ENCODE measurements at places on chromosomes 7 and 10.

GRCh38 chr10:11742009-11742778, at the start of gene ECHDC3:
Gene ECHDC3, plus strand, starts transcription at chr10:11742382. Its CDS starts 195 bp downstream, at chr10:11742577.
- no peak for DNase-seq

- no peak for DNase-seq
Observed at GRCh38 chr7:134514106-134514505, 13.3 kb upstream of the AKR1B10 start.

- no peak for DNase-seq
Observed at GRCh38 chr7:27145165-27145913, 1.9 kb upstream of the HOXA5 start.

GRCh38 chr10:118720685-118721538, 33.9 kb downstream of the CACUL1 start:
- no peak for DNase-seq

GRCh38 chr7:82559193-82559805, 115.7 kb upstream of the CACNA2D1 start:
- DNase-seq = no peak

DNA sequence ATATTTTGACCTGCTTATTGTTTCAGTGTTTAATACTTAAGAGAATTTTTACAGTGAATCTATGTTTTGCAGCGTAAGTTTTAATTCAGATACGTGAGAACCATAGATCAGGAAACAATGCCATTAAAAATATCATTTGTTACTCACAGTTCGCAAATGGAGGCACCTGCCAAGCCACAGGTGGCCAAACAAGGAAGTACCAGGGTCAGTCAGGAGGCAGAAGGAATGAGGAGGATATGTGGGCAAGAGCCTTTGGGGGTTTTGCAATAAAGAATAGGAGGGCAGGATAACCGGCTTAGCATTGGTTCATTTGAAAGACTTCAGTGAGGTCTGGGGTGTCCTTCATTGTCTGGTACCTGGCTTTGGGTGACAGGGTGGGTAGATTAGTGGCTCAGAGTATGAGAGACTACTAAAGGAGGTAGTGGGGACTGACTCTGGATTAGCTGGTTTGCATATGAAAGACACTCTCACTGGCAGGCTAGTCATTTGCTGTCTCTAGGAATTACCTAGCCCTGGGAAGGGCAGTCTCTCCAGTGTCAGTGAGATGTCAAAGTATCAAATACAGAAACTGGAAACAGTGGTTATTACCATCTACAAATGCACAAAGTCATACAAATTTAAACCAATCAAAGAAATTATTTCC, 132.2 kb upstream of the CAV2 start:
- no peak for DNase-seq

DNA sequence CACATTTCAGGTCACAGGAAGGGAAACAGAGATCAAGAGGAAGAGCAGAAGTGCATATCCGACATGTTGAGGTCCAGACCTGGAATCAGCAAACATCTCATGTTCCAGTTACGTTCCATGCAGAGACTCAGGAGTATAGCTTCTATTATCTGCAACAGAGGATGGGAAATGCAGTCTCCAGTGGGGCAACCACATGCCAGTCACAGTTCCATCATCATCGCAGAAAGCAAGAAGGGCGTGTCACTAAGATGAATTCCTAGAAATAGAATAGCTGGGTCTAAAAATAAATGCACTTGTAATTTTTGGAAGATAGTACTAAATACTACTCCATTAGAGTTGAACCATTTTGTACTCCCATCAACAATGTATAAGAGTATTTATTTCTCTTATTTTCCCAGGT, 133.2 kb upstream of the MDFIC start:
- no peak for DNase-seq

- DNase-seq = no peak
Observed at GRCh38 chr10:57818522-57818921, 449.2 kb downstream of the IPMK start.

GRCh38 chr7:85829817-85830432, 643.1 kb upstream of the SEMA3D start:
- no peak for DNase-seq

DNA sequence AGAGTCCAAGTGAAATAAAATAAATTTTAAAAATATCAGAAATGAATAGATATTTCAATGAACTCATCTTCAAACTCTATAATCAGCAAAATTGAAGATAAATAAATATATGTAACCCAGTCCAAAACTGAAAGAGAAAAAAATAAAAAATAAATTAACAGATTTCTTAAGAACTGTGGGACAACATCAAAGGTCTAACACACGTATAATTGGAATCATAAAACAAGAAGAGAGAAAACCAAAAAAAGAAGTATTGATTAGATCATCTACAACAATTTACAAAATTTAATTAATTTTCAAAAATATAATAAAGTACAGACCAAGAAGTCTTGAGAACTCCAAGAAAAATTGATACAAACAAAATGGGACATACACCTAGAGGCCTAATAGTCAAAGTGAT, 625.8 kb upstream of the SORCS1 start:
- DNase-seq = no peak

DNA sequence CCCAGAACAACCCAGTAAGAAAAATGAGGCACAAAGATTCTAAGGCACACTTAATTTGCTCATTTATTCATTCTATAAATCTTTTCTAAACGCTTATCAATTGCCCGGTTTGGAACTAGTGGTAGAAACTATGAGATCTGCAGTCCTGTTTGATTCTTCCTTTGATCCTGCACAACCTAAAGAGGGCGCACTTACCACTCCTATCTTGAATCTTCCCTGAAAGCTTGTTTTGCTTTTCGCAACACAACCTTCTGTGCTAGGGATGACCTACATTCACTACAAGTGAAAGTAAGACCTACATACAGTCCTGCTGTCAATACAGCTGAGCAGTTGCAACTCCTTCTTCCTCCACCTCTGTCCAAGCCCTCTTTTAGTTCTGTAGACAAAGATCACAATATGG, 12.6 kb upstream of the ARL4A start:
- DNase-seq = no peak

GRCh38 chr7:17340655-17341054, 42.2 kb downstream of the AHR start:
- DNase-seq = no peak

GRCh38 chr7:46741181-46741580, 820.1 kb upstream of the IGFBP3 start:
- no peak for DNase-seq

DNA sequence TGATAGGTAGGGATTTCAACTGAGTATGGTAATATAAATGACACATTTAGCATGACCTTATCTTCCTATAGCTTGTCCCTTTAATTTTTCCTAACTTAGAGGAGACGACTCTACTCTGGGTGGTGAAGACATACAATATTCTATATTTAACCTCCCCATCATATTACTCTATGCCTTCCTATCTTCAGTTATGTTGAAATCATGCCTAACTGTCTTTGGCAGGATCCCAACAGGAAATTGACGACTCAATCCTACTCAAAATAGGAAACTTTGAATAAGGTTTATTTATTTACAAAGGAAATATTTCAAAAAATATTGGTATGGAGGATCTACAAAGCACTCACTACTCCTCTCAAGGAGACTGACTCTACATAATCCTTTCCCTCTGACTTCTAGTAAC, 24.1 kb upstream of the SEMA3A start:
- no peak for DNase-seq

DNA sequence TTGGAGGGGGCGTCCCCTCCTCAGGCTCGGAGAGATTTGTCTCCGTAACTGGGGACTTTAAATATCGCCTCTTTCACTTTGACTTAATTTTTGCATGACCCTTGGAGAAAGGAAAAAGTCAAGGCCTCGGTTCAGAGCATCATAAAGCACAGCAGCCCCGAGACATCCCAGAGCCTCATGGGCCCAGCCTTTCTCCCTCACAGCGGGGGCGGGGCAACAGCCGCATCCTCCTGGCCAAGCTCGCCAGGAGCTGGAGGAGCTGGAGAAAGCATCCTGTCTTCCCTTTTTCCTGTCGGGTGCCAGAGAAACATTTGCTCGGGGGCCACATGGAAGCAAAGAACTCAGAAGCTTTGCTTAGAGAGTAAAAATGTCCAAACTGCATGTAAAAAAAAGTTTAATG, 43.6 kb upstream of the DPYSL4 start:
- DNase-seq = no peak

DNA sequence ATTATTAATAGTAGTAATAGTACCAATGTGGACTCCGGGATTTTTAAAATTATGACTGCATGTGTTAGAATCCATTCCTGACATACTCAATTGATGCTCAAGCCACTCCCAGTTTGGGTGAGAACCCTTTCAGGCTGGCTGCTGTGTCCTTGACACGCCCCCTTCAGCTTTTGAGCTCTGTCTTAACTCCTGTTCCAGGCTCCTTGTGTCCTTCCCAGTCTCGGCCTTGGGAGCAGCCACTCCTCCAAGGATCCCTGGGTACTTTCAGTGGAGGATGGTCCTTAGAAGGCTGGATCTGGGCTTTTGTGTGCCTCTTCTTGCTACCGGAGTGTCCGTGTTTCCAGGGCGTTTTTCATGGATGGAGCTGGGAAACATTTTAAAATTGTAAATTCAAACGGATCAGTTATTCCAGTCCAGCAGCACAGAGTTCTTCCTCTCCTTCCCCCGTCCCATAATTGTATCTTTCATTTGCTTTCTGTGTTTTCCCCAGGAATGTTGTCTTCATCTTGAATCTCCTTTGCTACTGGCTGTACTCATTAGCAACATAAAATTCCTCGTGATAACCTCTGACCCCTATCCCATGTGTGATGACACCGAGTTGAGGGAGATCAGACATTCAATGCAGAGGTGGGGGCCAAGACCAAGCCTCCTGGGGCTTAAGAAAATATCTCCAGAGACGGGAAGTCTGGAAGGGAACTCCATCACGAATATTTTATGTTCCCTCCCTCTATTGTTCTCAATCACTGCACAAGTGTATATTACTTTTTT, 40.0 kb upstream of the PFKFB3 start:
- no peak for DNase-seq

DNA sequence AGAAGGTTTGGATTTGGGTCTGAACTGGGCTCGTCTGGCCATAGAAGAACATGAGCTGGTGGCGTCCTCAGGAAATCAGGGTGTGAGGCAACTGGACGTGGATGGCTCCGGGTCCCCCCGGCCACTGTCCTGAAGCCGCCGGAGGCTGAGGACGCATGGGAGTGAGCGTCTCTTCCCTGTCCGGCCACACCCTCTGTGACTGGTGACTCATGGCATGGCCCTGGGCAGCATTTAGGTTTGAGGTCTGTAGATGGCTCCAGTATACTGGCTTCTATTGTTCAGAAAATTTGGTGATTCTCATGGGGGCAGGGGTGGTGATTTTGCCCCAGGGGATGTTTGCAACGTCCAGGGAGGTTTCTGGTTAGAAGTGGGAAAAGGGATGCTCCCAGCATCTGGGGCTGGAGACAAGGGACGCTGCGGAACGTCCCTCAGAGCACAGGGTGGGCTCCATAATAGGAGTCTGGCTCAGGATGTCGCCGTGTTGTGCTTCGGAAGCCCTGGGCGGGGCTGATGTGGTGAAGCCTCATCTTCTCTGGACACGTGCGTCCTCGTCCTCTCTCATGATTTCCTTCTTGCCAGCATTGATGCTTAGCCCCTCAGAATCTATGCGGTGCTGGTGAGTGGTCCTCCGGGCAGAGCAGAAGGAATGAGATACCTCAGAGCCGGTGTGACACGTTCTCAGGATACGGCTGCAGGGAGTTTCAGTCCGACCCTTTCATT, 49.9 kb downstream of the PITRM1 start:
- no peak for DNase-seq

GRCh38 chr10:118452098-118452497, 110.0 kb upstream of the FAM204A start:
- DNase-seq = no peak

DNA sequence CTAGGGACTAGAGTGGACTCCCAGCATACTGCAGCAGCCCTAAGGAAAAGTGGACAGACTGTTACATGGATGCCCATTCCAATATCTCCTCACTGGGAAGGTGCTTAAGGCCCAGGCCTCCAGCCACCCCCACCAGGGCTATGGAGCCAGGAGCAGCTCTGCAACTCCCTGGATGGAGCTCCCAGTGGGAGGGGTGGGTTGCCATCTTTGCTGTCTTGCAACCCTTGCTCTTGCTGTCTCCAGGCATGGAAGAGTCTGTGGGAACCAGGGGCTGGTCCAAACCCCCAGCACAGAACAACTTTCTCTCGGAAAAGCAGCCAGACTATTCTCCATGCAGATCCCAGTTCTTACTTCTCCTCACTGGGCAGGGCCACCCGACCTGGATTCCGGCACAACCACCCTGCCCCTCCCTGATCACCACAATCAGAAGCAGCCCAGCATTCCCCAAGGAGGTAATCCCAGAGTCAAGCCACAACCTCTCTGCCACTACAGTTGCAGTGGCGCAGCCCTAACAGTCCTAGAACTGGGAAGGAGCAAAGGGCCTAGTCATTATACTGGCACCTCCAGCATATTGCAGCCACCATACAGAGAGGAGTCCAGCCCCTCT, 41.8 kb upstream of the ZNF488 start:
- DNase-seq = no peak

DNA sequence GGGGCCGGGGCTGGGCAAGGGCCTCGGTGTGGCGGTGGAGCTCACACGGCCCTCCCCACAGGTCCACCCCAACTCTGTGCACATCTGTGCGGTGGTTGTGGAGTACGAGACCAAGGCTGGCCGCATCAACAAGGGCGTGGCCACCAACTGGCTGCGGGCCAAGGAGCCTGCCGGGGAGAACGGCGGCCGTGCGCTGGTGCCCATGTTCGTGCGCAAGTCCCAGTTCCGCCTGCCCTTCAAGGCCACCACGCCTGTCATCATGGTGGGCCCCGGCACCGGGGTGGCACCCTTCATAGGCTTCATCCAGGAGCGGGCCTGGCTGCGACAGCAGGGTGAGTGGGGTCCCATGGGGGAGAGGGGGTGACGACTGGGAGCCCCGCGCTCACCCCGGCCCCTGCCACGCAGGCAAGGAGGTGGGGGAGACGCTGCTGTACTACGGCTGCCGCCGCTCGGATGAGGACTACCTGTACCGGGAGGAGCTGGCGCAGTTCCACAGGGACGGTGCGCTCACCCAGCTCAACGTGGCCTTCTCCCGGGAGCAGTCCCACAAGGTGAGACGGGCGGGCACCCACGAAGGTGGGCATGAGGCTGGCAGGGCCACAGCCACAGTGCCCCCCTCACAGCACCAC, 8.8 kb downstream of the TMEM120A start:
- DNase-seq = no peak

DNA sequence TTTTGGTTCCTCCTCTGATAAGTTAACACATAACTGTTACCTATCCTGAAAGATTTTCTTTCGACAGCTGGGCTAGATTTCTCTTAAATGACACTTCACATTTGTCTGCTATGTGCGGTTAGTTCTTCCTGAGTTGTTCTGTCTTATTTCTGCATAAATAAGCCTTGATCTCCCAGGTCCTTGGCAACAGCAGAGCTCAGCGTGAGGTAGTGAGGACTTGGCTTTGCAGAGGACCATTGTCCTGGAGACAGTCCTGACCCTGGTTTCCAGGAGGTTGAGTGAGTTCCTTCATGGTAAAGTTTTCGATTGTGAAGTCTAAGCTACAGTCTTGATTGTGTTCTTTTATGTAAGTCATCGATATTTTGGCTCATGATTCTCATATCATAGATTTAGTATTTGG, 23.7 kb downstream of the SND1 start:
- no peak for DNase-seq

- no peak for DNase-seq
Observed at GRCh38 chr7:149873970-149874643, 338 bp downstream of the ATP6V0E2 start.

Measured in urinary bladder (tissue), 4 donors.